ENCODE measurements at places on chromosomes 7 and 10.

- DNase-seq = no peak
Observed at GRCh38 chr10:6072215-6072934, 10.2 kb upstream of the IL2RA start.

GRCh38 chr7:155538293-155538692 lies 8.1 kb downstream of the CNPY1 start:
- no peak for DNase-seq

- no peak for DNase-seq
Observed at GRCh38 chr10:73655257-73655989, 406 bp downstream of the SYNPO2L start.

DNA sequence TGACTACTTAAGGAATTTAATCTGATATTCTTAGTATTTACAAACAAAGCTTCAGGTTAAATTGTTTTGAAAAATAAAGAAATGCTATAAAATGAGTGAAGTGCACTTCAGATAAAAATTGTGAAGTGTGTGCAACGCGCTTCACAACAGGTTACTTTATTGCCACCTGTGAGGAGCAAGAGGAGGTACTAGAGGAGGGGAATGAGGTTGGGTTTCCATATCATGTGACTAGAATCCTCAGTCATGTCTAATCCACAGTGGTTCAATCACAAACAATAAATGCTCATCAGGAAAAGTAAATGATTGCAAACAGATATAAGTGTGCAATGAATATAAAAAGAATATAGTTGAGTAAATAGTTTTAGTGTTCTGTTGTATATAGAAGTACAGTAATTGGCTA lies 34.5 kb upstream of the CD36 start:
- DNase-seq = no peak

DNA sequence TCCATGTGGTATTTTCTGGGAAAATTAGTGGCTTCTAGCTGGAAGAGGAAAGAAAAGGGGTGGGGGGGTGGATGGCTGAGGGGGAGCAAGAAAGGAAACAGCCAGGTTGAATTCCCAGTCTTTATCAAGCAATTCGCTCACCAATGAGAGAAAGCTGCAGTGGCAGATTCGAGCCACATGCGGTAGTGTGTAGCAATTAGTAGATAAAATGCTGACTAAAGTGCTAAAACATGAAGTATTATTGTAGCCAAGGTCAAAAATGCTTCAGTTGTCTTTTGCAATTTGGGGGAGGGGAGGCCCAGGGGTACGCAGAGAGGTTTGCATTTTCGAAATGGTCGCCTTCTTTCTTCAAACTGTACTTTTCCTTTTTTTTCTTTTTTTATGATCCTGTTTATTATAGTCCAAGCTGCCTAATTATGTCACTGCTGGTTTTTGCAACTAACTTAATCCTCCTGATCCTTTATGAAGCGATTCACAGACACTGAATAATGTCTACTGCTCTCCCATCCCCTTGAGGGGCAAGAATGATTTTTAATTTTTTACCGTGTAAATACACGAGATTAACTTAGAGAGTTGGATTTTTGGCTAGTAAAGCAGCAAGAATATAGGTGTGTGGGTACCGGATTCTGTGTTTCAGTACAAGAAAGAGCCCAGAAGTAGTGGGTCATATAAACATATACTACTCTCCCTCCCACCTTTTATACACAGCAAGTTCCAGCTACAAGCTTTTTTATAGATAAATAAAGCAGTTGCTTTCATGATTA lies 3.6 kb upstream of the ARID5B start:
- DNase-seq = no peak

DNA sequence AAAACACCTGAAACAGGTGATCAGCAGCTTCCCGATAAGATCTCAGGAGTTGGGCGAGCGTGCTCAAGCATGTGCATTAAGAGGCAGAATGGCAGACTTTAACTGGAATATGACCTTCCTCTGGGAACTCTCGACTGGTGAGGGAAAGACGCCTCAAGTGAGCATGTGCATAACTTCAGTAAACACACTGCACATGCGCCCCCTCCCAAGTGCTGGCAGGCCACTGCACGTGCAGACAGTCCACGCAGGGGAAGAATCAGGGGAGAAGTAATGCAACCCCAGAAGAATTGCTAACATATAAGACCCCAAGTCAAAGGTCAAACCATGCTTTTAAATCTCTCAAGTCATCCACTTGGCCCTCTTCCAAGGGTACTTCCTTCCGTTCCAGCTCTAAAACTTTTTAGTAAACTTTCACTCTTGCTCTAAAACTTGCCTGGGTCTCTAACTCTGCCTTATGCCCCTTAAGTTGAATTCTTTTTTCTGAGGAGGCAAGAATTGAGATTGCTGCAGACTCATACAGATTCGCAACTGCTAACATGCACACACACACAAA lies 541.0 kb downstream of the TNS3 start:
- DNase-seq = no peak

GRCh38 chr10:2972810-2973209 lies 94.5 kb upstream of the PFKP start:
- DNase-seq = no peak

- no peak for DNase-seq
Observed at GRCh38 chr7:12210179-12211053, 678 bp upstream of the TMEM106B start.

DNA sequence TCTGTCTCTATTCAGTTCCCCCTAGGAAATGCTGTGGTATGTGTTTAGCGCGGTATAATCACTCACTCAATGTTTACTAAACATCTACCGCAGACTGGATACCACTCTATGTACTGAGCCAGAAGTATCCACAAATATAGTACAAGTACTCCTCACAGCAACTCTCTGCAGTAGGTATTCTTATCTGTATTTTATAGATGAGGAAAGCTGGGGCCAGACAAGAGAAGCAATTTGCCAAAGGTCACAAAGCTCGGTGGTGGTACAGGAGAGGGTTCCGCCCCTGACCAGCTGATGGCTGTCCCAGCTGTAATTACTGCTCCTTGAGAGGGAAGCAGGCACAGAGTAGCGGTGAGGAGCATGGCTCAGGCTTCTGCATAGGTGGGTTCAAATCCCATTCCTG lies 184.1 kb downstream of the DOCK4 start:
- no peak for DNase-seq

- DNase-seq = no peak
Observed at GRCh38 chr7:23100697-23101096, 4.9 kb upstream of the KLHL7 start.

DNA sequence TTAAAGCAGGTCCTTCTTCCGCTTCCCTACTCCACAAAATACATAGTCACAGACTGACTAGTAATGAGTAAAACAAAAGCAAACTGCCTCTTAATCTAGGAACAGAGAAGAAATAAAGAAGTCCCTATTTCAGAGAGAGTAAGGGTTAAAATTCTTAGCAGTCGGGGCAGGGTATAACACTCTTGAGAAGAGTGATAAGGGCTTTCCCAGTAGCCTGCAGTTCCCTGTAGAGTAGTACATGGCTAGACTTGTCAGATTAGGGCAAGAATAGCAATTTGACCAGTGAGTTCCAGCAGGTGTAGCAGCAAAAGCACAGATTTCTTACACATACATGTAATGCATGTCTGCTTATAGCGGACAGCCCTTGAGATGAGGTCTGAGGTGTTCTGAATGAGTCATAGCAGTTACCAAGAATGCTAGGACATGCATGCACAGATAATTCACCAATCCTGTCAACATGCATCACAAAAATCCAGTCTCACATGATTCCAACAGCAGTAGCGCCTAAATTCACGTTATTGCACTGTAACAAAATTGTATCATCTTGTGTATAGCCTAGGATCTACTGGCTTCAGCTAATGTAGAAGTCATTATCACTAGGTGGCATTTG lies 40.7 kb downstream of the BTRC start:
- DNase-seq = no peak

DNA sequence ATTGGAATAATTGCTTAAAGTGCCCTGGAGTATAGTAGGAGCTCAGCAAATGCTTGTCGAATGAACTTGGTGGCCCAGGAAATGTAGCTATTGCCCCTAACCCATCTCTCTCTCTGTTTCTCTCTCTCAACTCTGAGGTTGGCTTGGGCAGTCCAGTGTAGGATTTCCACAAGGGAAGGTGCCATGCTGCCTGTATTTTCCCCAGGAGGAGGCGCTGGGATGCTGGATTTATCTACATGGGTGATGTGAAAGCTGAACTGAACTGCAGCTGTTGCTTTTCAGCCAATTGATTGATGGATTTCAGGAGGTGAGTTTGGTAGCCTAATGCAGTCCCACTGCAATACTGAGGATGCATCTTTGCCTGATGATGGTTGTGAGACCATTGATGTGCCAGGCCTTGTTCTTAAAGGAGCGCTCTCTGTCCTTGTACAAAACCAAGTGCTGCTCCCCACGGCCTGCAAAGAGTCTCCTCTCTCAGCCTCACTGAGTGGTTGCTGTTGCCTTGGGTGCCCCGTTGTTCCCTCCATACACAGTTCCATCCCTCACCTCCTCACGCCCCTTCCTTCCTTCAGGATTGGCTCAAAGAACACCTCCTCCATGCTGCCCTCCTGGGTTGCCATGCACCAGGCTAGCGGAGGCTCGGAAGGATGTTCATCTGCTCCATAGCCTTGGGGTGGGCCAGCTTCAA lies 200.6 kb downstream of the GLRX3 start:
- no peak for DNase-seq

DNA sequence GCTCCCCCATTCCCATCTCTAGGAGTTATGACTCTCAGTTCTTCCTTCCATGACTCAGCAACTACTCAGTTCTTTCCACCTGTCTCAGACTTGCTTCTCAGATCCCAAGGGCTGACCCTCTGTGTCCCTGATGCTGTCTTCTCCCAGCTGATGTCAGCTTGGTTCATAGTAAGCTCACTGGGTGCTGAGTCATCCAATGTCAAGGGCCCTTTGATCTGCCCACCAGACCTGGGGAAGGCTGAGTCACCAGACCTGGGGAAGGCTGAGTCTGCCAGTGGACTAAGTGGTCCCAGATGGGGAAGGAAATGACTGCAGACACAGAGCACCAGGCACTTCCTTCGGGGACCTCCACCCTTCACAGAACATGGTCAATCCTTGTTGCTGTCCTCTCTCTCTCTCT lies 76.1 kb upstream of the ZEB1 start:
- no peak for DNase-seq

DNA sequence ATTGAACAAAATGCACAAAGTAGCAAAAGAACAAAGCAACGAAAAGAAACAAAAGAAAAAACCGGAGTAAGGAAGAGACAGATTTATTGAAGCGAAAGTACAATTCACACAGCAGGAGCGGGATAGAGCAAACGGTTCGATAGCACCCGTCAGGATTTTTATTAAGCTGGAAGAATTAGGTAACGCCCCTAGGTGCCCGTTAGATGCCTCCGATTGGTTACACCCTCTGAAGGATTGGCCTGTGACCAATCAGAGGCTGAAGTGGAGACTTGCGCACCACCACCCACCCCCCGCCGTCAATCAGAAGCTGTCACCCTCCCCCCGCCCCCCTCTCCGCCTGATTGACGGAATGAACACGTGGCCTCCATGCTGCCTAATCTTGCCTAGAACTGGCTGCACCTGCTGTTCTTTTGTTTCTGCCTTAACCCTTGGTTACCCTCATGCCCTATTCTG lies 16.8 kb downstream of the OCM2 start:
- no peak for DNase-seq

DNA sequence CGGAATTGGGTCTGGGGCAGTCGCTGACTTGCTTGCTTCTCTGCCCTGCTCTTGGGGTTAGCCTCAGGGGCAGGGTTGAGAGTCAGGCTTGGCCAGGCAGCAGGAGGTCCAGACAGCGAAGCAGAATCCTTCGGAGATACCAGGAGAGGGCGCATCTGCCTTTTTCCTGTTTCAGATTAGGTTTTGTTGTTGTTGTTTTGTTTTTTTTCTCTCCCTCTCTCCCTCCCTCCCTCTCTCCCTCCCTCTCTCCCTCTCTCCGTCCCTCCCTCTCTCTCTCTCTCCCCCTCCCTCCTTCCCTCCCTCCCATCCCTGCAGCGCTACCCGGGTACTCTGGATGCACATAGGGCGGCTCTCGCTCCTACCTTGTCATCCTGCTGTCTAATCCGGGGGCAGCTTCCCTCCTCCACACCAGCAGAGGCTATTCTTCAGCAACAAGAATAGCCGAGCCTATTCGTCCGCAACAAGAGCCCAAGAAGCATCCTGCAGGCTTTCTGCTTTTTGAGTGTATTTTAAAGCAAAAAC lies 758 bp upstream of the OPTN start:
- DNase-seq = no peak

GRCh38 chr7:4119848-4120247 lies 562.2 kb upstream of the FOXK1 start:
- DNase-seq = no peak

GRCh38 chr10:104072786-104073185 lies 12.9 kb downstream of the COL17A1 start:
- no peak for DNase-seq

- DNase-seq = no peak
Observed at GRCh38 chr7:1055956-1056784, 11.8 kb downstream of the GPR146 start.

DNA sequence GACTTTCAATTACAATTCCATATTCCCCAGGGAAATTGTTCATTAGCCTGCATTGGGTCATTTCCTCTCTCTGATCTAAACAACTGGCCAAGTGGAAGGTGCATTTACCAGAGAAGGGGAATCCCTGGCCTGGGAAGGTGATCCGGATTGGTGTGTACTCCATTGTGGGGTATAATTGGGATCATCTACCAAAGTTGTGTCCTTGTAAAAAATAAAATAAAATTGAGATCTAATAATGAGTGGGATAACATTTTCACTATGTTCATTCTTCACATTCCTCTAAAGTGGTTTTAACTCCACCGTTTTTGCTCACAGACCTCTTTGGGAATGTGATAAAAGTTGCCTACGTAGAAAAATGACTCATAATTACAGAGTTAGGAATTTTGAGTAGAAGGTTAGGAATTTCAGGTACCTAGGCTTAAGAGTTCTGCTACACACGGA lies 22.8 kb downstream of the ARL5B start:
- no peak for DNase-seq

GRCh38 chr10:17756557-17757217 lies 4.7 kb downstream of the TMEM236 start:
- DNase-seq = no peak

DNA sequence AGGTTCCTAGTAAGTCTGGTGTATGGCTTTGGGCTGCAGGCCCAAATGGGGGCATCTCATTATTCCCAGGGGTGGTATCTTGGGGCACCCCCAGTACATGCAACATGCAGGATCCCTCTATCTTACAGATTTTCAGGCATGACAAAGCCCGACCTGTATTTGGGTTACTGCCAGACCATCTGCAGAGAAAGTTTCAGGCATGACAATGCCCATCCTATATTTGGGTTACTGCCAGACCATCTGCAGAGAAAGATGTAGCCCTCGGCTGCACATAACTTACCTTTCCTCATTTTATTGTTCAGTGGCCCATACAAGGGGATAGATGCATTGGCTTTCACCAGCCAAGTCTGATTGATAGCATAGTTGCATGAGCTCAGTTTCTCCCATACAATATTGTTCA lies 112.2 kb upstream of the RAB18 start:
- DNase-seq = no peak

GRCh38 chr7:23353172-23353571 lies 54.0 kb downstream of the MALSU1 start:
- no peak for DNase-seq

DNA sequence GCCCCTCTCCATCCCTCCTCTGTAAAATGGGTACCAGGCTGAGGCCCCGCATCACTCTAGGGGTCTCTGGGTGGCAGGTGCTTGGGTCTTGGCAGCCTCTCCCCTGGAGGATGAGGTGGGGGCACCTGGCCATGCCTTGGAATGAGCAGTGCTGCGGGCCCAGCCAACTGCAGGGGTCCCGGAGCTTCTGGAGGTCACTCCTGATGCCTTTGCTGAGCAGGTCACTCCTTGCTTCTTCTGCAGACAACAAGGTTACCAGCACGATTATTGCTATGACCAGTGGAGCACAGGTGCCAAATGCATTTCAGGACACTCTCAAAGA lies 22.4 kb upstream of the ZNF488 start:
- no peak for DNase-seq

GRCh38 chr7:55309040-55309991 lies 55.8 kb upstream of the LANCL2 start:
- DNase-seq = no peak

Measured in SIG-M5 (cell line).